ENCODE measurements at places on chromosomes 12 and 14.
A peak's percentile ranks its signal among the peaks of the same experiment; 100 is the strongest.

DNA sequence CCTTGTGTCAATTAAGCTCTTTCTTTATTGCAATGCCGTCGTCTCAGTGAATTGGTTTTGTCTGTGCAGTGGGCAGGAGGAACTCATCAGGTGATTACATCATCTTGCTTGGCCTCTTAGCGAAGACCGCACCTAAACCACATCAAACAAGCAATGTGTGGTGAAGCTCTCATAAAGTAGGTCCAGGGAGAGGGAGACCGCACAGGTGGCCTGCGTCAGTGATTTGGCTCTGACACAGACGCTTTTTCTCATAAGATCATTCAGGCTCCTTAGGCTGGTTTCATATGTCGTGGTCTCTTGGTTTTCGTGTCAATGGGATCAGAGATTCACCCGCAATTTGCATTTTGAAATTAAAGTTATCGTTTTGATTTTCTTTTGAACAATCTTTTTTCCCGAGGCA lies 6.7 kb upstream of the TESC start:
- peak; percentile 48 for DNase-seq

DNA sequence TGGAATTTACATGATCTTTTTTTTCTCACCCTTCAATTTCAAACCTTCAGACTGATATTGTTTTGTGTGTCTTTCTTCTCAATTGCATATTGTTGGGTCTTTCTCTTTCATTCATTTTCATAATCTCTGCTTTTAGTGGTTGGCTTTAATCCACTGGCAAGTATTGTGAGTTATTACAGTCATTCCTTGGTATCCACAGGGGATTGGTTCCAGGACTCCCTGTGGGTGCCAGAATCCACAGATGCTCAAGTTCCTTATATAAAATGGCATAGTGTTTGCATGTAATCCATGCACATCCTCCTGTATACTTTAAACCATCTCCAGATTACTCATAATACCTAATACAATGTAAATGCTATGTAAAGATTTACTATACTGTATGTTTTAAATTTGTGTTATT lies 29.7 kb upstream of the PARP11 start:
- no peak for DNase-seq

- DNase-seq, result peak; percentile 50
These were observed 15.4 kb downstream of the PXN start for GRCh38 chr12:120249875-120250795.

DNA sequence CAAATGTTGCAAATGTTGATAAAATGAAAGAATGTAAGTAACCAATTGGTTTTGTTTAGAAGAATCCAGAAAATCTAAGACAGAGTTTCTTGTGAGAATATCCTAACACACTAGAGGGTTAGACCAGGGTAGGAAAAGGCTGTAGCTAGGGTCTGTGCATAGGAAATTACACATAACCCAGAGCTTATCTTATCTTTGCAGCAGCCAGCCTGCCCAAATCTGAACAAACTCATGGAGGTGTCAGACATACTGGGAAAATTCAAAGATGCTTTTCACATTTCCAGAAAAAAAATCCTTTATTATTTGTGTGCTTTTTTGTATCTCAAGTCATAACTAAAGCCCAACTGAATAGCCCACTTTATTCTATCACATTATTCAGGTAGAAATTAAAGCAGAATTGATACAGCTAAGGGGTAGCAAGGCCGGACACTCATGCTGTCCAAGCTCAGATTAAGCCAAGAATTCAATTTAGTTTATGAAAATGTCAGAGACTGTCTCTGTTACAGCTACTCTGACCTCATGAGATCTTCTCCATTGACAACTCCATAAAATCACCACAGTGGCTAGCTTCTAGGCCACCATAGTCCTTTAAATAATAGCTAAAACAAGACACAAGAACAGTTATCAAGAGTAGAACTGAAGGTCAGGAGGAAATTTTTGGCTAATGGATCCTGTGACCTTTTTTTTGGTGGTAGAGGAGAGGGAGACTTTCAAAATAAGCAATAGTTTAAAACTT lies 169.6 kb upstream of the RASSF8 start:
- no peak for DNase-seq

DNA sequence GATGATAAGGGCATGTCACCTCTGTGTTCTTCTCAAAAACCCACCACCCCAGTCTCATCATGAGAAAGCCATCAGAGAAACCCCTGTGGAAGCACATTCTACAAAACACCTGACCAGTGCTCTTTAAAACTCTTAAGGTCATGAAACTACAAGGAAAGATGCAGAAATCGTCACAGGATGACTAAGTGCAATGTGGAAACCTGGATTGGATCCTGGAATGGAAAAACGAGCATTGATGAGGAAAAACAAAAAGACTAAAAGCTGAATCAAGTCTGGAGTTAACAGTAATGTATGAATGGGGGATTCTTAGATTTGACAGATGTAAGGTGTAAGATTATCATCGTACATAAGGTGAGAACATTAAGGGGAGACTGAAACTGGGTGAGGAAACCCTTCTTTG lies 211.0 kb downstream of the TBX5 start:
- no peak for DNase-seq

- DNase-seq, result no peak
These were observed 9.6 kb downstream of the PTPRB start for GRCh38 chr12:70627677-70628076.

DNA sequence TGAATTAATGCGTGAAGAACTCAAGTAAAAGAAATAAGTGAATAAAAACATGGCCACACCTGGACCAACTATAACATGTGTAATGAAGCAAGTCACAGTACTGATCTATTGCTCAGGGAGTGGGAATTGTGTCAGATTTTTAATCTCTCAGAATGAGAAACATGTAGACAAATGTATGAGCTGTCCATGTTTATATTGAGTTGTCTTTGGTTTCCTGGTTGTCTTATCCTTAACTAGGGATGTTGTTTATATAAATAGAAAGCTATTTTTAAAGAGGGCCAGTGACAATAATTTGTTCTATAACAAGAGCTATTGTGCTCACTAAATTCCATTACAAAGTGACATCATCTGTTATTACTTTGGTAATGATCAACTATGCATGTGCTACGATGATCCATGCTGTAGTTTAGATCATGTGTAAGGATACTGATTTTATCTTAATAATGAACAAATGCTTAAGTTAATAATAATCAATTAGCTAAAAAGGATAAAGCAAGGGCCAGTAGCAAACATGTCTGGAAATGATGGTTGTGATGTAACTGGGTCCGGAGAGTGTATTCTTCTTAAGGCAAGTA lies 91.3 kb upstream of the RTL1 start:
- DNase-seq, result no peak

GRCh38 chr12:104358353-104359003 lies 54.9 kb downstream of the EID3 start:
- peak; percentile 67 for DNase-seq

- DNase-seq, result no peak
These were observed 104.5 kb downstream of the MYRFL start for GRCh38 chr12:69929531-69929930.

- no peak for DNase-seq
These were observed 16.5 kb upstream of the OR10AD1 start for GRCh38 chr12:48219631-48220030.

GRCh38 chr14:102262929-102263462 lies 42.0 kb downstream of the MOK start:
- DNase-seq, result no peak

DNA sequence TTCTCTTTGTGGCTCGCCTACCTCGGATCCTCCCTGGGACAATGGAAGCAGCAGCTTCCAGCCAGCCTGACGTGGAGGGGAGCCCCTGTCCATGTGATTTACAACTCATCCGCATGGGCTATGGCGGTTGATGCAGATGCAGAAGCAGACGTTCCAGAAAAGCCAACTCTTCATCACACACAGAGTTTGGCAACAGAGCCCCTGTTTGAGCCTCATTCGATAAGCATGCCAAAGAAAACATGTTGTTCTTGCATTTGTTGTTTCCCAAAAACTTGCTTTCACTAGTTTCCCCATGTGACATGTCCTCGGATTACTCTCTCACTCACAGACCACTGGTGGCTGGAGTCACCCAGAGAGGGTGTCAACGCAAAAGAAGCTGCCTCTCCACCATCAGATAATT lies 16.4 kb upstream of the TC2N start:
- DNase-seq, result no peak

DNA sequence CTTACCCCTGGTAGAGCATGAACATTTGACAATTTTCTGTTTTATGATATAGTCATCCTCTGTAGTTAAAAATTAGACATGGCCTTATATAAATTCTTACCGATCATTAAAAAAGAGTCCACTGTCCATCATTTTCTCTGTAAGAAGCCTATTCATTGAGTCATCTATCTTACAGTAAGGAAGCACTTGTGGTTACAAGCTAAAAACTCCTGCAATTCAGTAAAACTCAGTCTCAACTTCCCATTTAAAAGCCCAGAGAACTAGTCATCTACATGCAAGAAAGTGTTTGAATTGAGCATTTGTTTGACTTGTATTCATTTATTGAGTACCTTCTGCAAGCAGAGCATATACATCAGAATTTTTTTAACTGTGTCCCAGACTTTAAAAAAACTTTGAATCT lies 63.3 kb downstream of the GTF2A1 start:
- no peak for DNase-seq

GRCh38 chr14:24605435-24606190 lies 3.9 kb downstream of the GZMH start:
- DNase-seq, result peak; percentile 72

DNA sequence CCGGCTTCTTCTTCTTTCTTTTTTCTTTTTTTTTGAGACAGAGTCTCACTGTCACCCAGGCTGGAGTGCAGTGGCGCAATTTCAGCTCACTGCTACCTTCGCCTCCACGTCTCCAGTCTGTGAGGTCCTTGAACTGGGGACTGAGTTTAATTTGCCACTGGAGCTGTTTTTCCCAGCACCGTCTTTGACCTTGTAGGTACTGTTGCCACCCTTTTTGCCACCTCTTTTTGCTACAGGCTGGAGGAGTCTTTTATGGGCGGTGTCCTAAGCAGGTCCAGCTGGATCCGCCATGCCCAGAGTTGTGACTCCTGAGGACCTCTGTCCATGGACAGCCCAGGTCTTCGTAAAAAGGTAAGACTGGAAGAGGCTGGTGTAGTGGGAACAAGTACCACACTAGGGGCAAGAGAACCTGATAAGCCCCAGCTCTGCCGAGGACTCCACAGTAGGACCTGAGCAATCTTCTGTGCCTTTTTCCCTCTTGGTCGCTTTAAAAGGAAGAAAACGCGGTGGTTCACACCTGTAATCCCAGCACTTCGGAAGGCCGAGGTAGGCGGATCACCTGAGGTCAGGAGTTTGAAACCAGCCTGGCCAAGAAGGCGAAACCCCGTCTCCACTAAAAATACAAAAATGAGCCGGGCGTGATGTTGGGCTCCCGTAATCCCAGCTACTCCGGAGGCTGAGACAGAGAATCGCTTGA lies 946 bp downstream of the RNU4-2 start:
- peak; percentile 49 for DNase-seq

DNA sequence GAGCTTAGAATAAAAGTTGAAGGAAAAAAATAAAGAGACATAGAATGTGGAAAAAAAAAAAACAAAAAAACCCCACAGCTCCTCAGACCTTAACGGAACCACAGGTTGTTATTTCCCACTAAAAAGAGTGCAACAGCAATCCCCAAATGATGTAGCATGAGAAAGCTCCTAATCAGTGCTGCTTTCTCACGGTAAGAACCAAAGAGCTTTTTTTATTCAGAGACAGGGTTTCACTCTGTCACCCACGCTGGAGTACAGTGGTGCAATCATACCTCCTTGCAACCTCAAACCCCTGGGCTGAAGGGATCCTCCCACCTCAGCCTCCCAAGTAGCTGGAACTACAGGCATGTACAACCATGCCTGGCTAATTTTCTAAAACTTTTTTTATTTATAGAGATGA lies 13.3 kb downstream of the NDUFA12 start:
- no peak for DNase-seq

- no peak for DNase-seq
These were observed 15.2 kb upstream of the GALNT9 start for GRCh38 chr12:132344601-132345000.

DNA sequence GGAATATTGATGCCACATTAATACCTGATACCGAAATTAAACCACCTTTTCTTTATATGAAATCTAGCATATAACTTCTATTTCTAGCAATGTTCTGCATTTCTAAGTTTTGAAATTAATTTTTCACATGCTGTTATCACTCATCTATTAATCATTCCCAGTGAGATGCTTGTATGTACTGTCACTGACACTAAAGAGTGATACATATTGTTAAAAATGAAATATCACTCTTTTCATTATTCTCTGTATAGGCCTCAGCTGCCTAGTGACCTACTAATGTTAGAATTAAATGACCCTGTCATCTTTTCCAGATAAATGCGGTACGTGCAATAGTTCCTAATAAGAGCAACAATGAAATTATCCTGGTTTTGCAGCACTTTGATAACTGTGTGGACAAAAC lies 49.7 kb upstream of the KCNH3 start:
- DNase-seq, result no peak

DNA sequence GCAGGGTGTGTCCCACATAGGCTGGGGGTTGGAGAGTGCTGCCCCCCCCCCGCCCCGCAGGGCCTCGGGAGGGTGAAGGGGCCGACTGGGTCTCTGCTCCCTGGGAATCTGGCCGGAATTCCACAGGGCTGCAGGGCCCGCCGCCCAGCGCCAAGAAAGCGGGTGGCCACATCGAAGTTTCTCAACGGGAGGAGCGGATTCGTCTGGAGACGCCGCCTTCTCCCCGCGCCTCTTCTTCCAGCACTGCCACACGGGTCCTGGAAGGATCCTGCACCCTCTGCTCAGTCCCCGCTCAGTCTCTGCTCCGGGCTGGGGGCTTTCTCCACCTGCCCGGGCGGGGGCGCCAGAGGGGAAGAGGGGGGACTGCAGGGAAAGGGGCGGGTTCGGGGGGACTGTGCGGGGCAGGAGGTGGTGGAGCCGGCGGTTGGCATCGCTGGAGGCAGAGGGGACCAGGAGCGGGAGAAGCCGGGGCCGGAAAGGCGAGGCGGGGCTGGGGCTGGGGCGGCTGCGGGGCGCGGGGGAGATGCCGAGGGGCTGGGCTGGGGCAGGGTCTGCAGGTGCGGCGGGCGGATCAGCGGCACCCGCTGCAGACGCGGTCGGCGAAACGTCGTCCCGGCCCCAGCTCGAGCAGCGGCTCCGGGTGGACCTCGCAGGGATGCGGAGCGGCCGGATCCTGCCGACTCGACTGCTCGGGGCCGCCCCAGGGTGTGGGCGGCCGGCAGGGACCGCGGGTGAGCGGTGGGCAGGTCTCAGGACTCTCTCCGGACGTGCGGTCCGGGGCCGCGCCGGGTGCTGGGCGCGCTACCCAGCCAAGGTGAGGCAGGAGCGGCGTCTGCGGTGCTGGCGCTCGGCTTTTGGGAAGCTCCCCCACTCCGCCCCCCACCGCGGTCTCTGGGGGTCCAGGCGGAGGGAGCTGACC lies 811.4 kb upstream of the TMEM132C start:
- DNase-seq, result no peak

GRCh38 chr12:109529691-109530640 lies 43.3 kb downstream of the MMAB start:
- DNase-seq, result no peak

Data from activated naive CD4-positive, alpha-beta T cell treated with Interleukin-2 at 50 U/mL for 16 hours (primary cell).